ENCODE measurements at places on chromosomes 1 and 21.

GRCh38 chr1:88296642-88297041, 387.4 kb upstream of the PKN2 start:
- no peak for DNase-seq

DNA sequence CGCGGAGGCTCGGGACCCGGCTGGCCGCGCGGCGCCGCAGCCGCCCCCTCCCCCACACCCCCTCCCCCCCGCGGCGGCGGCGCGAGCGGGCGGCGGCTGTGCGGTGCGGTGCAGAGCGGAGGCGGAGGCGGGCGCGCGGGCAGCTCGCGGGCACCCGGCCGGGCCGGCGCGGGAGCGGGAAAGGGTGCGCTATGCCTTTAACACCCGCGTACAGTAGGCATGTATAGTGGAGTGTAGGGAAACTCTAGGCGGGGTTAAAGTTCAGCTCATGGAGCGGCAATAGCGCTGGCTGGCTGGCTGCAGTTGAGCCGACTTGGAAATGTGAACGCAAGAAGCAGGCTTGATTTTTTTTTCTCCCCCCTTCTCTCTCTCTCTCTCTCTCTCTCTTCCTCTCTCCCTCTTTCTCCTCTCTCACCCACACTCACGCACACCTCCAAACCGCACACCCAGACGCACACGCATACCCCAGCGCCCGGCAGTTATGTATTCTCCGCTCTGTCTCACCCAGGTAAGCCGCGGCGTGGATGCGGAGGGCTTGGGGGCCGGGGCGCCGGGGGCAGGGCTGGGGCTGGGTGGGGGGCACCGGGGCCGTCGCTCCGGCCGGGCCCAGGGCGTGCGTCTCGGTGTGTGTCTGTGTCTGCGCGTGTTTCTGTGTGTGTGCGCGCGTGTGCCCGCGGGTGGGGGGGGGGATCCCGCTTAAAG, at the start of gene NFIA:
NFIA (plus strand) TSS at position 251 of the 702 bp plus-strand sequence.
- no peak for DNase-seq

- DNase-seq: no peak
These were observed 16.3 kb upstream of the PIGC start for GRCh38 chr1:172460177-172460576.

GRCh38 chr1:214920337-214920736, 162.2 kb upstream of the KCNK2 start:
- DNase-seq: no peak

- DNase-seq: no peak
These were observed 2.6 kb downstream of the GATAD2B start for GRCh38 chr1:153919876-153920852.

- DNase-seq: no peak
These were observed 758.5 kb upstream of the NEGR1 start for GRCh38 chr1:73040811-73041210.

DNA sequence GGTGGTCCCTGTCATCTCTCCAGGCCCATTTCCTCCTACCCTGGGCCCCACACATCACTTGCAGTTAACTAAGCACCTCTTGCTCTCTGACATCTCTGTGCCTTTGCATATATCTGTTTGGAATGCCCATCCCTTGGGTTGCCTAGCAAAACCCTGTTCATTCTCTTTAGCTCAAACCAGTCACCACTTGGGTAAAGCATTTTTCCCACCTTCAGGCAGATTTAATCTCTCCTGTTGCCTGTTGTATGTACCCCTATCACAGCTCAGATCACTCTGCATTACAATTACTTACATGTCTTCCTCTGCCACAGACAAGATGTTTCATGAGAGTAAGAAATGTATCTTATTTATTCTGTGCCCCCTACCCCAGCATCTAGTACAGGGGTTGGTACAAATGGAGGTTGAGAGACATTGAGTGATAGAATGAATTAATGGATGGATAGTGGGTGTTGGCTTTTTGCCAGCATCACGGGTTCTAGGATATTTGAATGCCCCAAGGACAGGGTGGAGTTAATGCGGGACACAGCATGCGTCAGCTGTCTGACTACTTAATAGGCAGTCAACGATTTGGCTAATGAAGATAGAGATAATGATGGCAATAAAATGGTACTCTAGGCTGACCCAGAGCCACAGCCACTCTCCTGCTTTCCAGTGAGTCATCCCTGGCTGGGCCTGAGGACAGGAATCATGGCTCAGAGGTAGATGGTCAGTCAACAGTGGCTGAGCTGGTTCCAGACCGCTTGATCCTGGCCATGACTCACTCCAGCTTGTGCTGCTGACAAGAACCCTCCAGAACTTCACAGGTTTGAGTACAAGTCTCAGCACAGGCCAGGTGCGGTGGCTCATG, 6.5 kb downstream of the NR0B2 start:
- no peak for DNase-seq

DNA sequence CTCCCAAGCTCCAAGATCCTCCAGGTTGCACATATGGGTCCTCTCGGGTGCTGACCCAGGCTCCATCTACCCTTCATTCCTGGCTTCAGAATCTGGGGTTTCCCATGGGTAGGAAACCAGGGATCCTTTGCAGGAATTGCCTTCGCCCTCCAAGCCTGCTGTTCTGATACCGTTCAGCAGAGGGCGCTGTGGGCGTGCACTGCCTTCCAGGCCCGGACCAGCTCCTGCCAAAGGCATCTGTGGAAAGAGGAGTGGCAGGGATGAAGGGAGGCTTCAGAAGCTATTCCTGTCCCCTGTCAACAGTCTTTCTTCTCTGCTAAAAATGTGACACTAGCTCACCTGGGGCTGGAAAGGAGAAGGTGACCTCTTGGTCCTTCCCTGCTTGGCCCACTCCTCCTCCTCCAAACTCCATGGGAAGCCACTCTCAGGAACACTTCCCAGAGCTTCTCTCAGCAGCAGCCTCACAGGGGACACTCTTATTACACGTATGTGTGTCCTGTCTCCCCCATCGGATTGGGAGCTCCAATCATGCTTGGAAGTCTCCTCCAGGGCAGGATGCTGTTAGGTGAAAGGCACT, 71.2 kb downstream of the VWA5B1 start:
- no peak for DNase-seq

DNA sequence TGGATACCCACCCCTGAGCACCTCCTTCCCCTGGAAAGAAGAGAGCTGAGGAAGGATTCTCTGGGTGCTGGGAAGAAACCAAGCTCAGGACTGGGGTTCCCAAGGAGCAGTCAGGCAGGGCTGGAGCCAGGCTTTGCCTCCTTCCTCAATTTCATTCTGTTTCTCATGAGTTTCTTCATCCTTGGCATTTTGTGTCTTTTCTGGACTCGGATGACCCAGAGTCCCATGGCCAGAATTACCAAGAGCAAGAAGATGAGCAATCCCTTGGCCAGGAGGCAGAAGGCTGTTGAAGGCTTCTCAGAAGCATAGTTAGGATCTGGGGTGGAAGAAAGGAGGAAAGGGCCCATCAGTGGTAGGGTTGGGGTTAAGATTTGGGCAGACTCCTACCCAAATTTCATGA, 2.5 kb downstream of the SLAMF9 start:
- DNase-seq: no peak

Data from T-helper 17 cell (primary cell).